ENCODE measurements at places on chromosomes 2 and 18.

- DNase-seq, result no peak
Observed at GRCh38 chr2:195356026-195356425, 301.0 kb upstream of the SLC39A10 start.

- DNase-seq, result no peak
Observed at GRCh38 chr2:70010576-70011111, 49.2 kb upstream of the ASPRV1 start.

- no peak for DNase-seq
Observed at GRCh38 chr18:48419277-48420022, 10.3 kb upstream of the ZBTB7C start.

- DNase-seq, result no peak
Observed at GRCh38 chr2:135002836-135003235, 44.4 kb downstream of the MAP3K19 start.

DNA sequence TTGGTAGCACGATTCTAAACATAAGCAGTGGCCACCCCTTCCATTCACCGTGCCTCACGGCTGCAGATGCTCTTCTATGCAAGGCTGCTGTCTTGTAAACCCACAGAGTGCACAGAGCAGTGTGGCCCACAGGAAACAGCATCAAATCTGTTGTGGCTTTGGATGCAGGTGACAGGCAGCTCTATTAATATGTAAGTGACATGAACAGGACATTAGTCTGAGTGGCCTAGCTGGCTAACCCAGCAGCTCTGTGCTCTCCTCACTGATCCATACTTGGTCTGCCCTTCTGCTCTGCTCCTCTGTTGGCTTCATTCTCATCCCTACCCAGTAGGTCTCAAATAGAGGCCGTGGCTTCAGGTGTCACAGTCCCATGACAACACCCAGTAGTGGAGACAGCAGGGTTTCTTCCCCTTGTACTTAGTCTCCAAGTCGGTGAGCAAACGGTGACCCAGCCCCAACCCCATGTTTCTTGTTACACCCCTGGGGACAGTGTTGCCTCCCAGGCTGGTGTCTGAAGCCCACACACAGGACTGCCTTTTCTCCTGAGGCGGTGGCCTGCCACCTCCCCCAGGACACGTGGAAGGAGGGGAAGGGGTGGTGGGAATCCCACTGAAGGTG lies 5.8 kb downstream of the SH3RF3 start:
- no peak for DNase-seq

GRCh38 chr2:127037476-127037875 lies 69.5 kb downstream of the BIN1 start:
- DNase-seq, result no peak

DNA sequence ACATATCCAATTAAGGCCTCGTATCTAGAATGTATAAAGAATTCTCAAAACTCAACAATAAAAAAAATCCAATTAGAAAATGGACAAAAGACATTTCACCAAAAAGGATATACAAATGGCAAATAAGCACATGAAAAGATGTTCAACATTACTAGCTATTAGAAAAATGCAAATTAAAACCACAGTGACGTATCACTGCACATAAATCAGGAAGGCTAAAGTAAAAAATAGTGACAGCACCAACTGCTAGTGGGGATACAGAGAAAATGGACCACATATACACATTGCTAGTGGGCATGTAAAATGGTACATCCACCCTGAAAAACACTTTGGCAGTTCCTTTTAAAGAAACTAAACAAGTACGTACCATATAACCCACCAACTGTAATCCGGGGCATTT lies 59.7 kb downstream of the SMAD4 start:
- DNase-seq, result no peak
